ENCODE measurements at places on chromosomes 2 and 18.
A peak's percentile ranks its signal among the peaks of the same experiment; 100 is the strongest.

DNA sequence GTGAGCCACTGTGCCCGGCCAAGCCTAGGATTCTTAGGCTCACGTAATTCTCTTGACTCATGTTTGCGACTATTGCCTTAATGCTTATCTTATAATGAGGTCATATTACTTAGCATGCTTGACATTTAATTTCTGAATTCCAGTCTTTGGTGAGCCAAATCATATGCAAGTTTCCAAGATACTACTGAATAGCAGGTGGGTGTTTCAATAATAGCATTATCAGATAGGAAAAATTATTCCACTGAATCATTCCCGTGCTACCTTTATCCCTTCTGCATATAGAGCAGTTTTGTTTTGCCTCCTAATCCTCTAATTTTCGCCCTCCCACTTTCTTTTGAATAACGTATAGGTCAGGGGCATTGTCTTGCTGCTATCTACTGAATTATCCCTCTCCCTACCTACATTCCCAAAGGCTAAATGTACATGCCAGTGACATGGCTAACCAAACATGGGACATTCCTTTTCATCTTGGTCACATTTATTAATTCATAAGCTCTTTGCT lies 4.9 kb downstream of the DAW1 start:
- no peak for DNase-seq

DNA sequence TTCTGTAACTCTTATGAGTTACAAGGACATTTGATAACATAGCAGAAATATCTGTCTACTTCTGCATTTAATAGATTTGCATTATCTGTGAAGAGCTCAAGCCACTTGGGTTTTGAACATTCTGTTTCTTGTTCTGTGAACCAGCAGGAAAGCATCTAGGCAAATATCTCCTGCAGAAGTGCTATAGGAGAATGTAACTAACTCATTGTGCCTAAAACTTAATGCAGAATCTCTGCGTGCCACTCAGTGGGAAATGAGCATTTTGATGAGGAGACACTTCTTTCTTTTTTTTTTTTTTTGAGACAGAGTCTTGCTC lies 63.5 kb downstream of the MYOM1 start:
- no peak for DNase-seq

DNA sequence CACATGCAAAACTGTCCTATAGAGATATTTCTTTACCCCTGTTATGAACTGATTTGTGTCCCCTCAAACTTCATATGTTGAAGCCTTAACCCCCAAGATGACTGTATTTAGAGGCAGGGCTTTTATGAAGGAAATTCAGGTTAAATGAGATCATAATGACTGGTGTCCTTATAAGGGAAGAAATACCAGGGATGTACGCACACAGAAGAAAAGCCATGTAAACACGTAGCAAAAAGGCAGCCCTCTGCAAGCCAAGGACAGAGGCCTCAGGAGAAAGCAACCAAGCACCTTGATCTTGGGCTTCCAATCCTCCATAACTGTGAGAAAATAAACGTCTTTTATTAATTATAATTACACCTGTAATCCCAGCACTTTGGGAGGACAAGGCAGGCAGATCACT lies 101.3 kb upstream of the NDUFV2 start:
- DNase-seq: no peak

DNA sequence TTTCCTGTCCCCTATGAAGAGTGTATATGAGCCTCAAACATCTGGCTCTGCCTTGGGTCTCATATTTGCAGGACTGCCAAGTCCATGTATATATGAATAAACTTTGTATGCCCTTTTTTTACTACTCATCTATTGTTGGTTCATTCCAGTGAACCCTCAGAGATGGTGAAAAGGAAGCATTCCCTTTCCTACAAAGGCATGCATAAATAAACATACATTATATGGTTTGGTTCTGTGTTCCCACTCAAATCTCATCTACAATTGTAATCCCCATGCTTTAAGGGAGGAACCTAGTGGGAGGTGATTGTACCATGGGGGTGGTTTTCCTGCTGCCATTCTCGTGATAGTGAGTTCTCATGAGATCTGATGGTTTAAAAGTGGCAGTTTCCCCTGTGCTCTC lies 534.2 kb downstream of the SPAG16 start:
- no peak for DNase-seq

DNA sequence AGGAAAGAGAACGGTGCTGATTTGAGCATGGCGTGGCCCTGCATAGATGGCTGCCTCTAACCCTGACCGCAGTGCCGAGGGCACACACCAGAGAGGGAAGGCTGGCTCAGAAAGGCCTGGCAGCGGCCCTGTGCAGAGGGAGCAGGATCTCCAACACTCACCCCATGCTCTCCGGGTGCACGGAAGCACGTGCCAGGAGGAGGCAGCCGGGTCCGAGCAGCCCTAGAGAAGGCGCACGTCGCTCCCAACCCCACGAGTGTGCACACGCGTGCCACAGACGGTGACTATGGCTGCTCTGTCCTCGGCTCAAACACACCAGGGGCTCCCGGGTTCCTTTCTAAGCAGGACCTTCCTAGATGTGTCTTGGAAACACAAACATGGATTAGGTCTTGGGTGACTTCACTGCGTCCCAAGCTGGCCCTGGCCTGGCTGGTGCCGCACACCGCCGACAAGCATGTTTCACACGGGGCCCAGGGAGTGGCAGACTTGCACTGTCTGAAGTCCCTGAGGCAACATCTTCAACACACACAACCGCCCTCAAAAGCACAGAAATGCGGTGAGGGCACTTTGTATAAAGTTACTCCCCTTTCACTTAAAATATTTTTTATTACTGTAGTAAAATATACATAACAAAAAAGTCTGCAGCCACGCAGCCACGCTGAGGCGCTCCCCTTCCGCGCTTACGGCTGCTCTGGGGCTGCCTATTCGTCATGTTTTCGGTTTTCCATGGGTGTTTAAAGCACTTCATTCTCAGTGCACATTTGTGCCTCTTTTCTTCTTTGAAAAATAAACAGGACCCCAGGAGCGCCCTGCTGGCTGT lies 110.0 kb downstream of the ZNF516 start:
- DNase-seq: no peak

- DNase-seq: no peak
Measured at GRCh38 chr2:236768393-236769140, 198.9 kb downstream of the ACKR3 start.

GRCh38 chr2:74893332-74893731 lies 59.4 kb downstream of the HK2 start:
- DNase-seq: no peak

DNA sequence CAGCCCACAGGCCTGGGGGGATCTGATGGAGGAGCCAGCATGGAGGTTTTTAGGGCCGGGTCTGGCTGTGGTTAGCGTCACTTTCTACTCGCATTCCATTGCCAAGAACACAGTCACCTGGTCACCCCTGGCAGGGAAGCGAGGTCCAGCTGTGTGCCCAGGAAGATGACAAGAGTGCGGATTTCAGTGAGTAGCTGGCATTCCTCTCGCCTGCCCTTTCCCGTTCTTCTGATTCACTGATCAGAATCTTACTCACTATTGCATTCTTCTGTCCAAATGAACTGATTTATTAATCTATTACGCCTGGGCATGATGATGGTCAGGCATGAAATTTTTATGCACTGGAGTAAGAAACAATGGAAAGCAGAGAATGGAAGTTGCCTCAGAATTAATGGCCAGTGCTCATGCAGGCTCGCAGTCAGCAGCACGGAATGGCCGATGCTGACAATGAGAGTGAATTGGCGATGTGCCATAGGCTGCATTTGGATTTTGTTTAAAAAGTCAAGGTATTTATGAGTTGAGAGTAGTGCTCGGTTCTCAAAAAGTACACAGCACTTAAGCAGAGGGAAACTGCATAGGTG lies 76.4 kb upstream of the MGAT5 start:
- no peak for DNase-seq

- DNase-seq: no peak
Measured at GRCh38 chr2:4780679-4781078, 911.5 kb upstream of the SOX11 start.

- DNase-seq: no peak
Measured at GRCh38 chr2:175931805-175932204, 70.3 kb downstream of the LNPK start.

GRCh38 chr2:164928101-164928673 lies 27.1 kb downstream of the SLC38A11 start:
- no peak for DNase-seq

DNA sequence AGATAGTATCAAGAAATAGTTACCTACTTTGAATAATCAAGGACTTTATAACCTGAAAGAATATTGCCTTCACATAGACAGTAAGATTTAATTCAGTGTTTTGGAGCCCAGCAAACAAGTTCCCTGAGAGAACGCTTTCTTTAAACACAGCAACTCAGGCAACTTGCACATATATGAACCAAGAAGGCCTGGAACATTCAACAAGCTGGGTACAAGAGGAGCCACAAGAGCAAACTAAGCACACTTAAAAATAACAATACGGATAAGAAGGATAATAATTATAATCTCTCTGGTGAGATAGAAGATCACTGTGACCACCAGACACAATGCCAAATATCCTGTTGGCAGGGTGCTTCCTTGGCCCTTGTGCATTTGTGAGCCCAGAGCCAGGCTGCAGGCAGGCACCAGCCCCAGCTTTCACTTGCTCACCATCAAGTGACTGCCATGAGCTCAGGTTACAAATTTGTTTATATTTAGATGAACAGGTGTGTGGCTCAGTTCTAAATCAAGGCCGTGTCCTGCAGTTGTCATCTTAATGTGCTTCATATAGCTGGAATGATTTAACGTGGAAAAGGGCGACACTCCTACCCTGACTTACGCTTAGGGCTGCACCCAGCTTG lies 446.6 kb downstream of the IRS1 start:
- DNase-seq: peak; percentile 71

DNA sequence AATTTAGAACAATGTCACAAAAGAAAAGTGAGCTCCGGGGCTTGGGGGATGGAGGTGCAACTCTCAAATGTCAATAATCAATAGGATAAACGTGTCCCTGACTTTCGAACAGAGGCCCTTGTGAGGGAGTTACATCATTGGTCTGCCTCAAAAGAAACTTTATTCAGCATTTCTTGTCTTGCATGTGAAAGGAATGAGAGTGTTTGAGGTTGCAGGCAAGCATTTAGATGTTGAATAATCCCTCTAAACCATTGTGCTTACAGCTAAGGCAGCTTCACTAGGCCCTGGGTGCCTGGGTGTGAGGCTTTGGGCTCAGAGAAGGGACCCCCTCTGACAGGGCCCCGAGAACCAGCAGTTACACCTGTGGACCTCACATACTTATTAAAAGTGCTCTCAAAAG lies 28.6 kb upstream of the FHL2 start:
- DNase-seq: no peak

DNA sequence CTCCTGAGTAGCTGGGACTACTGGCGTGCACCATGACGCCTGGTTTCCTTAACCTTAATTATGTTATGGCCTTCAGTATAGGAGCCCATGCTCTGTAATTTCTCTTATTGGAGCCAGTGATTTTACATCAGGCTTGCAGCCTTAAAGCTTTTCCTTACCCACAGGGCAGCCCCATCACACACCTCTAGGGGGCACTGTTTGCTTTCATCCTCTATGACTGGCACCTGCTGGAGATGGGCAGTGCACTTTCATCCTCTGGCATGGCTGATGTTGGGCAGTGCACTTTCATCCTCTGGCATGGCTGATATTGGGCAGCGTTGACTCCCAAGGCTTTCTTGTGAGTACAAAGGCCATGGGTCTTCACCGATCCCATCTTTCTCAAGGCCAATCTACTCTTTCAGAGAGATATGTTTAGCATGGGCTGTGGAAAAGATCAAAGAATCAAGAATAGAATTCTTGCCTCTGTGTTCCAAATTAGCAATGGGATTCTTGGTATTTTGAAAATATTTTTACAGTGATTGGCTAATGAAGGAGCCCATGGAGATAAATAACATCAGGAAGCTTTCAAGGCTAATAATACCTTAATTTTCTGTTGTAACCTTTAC lies 80.7 kb upstream of the MEX3C start:
- peak; percentile 73 for DNase-seq

DNA sequence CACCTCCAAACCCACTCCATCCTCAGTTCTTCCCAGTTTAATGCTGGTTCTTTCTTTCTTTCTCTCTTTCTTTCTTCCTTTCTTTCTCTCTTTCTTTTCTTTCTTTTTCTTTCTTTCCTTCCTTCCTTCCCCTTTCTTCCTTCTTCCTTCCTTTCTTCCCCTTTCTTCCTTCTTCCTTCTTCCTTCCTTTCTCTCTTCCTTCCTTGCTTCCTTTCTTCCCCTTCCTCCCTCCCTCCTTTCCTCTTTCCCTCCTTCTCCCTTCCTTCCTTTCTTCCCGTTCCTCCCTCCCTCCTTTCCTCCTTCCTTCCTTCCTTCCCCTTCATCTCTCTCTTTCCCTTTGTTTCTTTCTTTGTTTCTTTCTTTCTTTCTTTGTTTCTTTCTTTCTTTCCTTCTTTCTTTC lies 50.9 kb downstream of the PDCL3 start:
- no peak for DNase-seq

- DNase-seq: no peak
Measured at GRCh38 chr2:241991299-241991698, 121.8 kb downstream of the RTP5 start.

DNA sequence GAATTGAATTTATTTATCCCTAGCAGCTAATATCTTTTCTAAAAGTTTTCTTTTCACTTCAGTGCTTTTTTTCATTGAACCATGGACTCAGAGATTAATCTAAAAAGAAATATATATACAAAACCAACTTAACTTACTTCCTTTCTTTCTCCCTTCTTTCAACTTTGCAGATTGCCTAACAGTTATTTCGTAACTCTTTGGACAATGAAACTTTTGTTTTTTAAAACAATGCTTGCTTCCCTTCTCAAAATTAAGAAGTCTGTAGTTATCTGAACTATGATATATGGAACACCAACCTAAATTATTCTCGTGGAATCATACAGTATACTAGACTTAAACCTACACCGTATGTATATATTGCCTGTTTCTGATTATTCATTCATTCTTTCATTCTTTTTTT lies 62.9 kb downstream of the MIB1 start:
- no peak for DNase-seq

DNA sequence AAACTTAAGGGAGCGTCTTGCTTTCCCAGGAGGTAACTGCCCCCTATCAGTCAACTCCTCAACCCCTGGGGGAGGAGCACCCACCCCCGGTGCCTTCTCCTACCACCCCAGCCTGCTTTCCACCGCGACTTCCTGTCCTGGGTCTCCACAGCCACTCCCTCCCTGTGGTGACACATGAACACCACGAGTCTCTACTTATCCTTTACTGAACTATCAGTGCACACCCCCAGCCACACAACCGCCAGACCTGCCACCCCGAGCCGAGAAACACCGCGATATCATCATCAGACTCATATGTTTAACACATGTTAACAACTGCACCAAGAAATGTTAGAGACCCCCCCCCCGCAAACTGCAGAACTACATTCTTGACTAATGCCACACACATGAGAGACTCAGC lies 43.3 kb downstream of the LONRF2 start:
- no peak for DNase-seq

- DNase-seq: no peak
Measured at GRCh38 chr18:9824474-9824832, 61.3 kb upstream of the TXNDC2 start.

DNA sequence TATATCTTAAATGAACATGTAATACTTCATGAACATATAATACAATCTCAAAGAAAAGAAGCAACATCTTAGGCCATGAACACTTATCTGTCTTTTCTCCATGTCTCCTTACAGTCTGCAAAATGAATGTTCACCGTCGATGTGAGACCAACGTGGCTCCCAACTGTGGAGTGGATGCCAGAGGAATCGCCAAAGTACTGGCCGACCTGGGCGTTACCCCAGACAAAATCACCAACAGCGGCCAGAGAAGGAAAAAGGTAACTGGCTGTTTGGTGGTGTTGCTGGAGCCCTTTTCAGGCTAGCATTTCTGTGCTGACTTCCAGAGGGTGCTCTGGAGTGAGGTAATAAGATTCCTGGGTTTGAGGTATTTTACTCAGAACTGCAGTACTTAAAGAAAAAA lies 295.9 kb upstream of the EPAS1 start:
- no peak for DNase-seq

- DNase-seq: no peak
Measured at GRCh38 chr2:198273660-198274059, 469.3 kb downstream of the PLCL1 start.

All from COR-L47 (cell line).